ENCODE measurements at places on chromosomes 1 and 21.

- peak; percentile 34 for DNase-seq
Observed at GRCh38 chr1:206706298-206706791, 21.6 kb downstream of the MAPKAPK2 start.

- no peak for DNase-seq
Observed at GRCh38 chr1:12126781-12127180, 40.0 kb upstream of the TNFRSF1B start.

- peak; percentile 71 for DNase-seq
Observed at GRCh38 chr1:58763214-58763613, 20.6 kb downstream of the JUN start.

GRCh38 chr21:26933448-26933847 lies 33.4 kb downstream of the ADAMTS5 start:
- no peak for DNase-seq

DNA sequence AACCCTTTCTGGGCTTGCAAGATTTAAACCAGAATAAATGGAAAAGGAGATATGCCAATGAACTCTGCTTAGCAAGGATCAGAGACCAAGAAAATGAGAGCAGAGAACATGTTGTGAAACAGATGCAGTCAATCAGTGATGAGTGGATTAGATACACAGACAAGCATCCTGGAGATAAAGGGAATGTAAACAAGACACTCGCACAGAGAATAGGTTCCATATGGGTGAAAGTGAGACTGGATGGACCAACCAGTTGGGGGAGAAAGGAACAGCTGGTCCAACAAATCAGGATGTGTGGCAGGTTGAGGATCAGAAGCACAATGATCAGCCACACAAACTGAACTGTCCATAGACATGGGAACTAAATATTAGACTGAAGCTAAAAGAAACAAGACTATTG lies 338.2 kb downstream of the ASTN1 start:
- no peak for DNase-seq

DNA sequence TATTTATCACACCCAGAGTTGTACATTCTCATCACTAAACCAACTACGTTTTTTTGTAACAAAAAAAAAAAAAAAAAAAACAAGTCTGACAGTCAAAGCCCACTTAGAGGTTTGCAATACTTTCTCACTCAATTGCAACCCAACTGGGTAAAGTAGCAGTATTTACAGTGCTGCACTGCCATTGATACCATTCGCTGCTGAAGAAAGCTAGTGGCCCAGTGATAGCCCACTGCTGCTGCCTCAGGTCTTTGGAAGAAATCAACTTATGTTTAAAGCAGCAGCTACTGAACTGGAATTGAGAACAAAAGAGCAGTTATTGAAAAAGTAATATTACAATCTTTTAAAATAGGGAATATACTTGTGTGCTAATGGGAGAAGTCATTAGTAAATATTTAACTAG lies 2.7 kb downstream of the HNRNPU start:
- no peak for DNase-seq

DNA sequence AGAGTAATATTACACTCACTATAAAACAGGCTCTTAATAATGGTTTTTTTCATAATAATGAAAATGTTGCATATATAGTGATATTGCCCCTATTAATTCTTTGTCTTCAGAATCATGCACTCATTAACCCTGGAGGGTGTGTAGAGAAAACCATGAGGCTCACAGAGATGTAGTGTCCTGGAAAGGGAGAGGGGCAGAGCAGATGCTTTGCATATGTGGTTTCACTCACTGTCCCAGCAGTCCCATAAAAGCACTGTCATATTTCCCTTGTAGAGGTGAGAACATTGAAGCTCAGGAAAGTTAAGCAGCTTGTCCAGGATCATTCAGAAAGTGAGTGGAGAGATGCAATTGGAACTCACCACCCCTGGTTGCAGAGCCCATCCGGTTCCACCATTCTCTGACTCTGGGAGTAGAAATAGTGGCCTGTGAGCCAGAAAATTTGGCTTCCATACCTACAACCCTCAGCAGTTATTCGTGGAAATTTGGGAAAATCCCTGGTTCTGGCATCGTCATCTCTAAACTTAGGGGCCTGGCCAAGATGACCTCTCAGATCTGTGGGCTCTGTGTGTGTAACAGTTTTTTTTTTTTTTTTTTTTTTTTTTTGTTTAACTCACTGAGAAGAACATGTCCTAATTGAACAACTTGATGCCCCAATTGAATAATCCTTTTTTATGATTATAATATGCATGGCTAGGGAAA lies 86.4 kb downstream of the RGL1 start:
- no peak for DNase-seq

GRCh38 chr1:227318853-227319607 lies 738 bp upstream of the CDC42BPA start:
- DNase-seq, result peak; percentile 76

- no peak for DNase-seq
Observed at GRCh38 chr1:183030053-183030452, 6.8 kb downstream of the LAMC1 start.

DNA sequence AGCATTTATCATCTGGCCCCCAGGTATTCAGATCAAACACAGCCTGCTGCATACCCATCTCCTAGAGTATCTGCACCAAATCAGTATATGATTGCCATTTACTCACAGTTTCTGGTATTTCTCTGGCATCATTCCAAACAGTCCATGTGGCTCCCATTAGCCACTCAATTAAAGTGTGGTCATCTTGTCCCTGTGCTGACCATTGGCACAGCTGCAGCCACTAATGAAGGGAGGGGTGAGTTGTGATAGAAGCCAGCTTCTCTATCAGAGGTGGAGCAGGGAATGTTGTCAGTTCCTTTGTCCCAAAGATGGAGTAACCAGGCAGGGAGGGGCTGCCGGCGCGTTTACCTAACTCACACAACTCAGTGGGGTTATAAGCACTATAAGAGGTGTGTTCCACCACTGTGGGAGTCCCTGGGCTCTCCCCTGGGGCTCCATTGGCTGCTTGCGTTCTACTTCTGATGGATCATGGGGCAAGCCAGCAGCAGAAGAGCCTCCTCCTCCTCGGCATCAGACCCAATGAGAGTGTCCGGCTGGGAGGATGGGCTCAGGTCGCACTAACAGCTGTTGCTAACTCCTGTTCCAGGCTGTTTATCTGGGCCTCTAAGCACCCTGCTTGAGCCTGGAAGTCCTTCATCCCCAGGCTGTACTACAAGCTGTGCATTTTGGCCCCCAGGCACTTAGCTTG lies 108.6 kb downstream of the GDAP2 start:
- DNase-seq, result no peak

- DNase-seq, result no peak
Observed at GRCh38 chr1:160911441-160911840, 26.5 kb upstream of the ITLN1 start.

DNA sequence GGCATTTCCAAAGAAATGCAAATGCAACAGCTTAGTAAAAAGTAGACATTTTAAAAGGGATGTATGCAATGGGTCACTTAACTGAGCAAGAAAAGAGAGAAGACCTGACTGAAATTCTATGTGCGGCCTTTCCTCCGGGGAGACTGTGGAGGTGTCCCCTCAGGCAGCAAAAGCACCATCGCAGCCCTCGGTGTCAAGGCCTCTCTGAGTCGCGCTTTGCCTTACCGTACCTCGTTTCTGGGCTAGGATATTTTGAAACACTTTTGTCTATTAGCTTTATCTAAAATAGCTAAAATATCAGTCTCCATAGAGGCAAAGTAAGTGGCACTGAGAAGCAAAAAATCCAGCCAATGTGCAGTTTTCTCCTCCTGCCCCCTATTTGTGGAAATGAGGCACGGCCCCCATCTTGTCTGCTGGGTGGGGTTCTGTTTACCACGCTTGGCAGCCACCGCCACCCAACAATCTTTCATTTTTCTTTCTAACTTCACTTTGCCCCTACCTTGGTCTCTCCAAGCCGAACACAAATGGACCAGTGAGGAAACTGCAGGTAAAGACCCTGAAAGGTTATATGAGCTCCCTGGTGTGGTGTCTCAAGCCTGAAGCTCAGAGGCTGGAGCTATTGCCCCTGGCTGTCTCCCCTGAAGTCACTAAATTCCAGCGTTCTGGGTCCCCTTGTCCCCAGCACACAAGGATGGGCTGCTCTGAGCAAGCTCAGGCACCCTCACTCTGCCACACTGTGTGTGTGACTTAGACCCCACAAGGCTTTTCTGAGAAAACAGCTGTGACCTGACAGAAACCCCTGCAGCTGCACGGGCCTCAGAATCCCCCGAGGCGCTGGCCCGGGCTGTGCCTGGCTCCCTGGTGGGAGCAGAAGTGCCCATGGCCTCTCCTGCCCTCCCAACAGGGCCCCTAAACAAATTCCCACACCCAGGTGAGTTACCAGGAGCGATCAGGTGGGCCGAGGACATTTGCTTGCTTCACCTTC lies 1.6 kb downstream of the CD247 start:
- DNase-seq, result no peak

- DNase-seq, result no peak
Observed at GRCh38 chr1:7508934-7509519, 262.1 kb upstream of the VAMP3 start.

- DNase-seq, result no peak
Observed at GRCh38 chr1:210081494-210081893, 143.5 kb downstream of the SYT14 start.

DNA sequence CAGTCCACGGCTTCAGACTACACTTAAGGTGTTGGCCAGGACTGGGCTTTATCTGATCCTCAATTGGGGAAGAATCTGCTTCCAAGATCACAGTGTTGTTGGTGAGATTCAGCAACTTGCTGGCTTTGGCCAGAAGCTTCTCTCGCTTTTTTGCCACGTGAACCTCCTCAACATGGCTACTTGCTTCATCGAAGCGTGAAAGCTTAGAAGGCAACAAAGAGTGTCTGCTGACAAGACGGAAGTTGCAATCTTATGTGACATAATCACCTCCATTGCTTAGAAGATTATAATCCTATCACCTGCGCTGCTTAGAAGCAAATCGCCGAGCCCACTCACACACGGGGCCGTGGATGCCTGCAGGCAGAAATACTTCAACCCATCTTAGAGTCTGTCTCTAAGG lies 10.4 kb upstream of the ITPKB start:
- no peak for DNase-seq

GRCh38 chr1:220880362-220880670 lies 1.1 kb downstream of the HLX start:
- no peak for DNase-seq

- peak; percentile 56 for DNase-seq
Observed at GRCh38 chr1:20486457-20487235, 636 bp upstream of the CAMK2N1 start.

DNA sequence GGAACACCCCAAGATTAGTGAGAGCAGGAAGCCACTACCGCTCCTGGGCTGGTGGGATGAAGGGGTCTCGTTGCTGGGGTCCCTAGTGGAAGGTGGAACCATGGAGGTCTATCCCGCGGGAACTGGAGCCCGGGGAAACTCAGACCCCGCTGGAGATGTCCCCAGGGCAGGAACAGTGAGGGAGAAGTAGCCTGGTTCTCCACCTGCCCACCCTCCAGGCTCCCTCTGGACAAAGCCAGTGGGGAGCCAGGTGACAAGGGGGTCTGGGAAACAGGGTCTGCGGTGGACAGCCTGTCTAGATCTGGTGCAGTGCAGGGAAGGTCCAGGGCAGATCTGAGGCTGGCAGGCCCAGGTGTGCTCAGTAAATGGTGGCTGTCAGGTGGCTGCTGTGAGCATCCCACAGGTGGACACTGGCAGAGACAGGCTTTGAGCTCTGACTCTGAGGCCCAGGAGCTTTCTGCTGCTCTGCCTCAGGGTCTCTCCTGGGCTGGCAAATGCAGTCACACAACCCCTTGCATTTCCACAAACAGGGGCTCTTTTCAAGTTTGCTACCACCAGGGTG lies 88.0 kb upstream of the TLR5 start:
- no peak for DNase-seq

DNA sequence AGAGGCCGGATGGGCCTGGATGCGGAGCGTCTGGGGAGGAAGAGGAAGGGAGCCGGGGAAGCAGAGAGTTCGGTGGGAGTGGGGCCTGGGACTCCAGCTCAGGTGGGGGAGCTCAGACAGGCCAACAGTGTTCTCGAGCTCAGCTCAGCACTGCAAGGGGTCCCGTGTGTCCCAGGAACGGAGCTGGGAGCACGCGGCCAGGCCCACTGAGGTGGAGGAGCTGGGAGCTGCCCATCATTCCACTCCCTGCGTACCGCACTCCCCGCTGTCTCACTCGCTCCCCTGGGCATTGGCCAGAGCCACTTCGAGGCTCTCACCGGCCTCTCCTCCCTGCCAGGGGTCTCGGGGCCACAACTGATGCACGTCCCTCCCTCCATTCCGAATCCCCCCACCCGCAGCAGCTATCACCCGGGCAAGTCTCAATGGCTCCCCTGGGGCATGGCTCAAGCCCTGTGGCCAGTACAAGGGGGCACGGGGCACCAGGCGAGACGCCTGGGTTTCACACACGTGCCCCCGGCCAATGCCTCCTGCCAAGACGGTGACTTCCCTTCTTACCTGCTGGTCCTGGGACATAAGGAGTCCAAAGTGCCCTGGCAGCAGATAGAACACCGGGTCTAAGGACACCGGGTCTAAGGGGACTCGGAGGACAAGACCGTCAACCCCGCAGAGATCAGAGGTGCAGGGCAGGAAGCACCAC lies 30.3 kb upstream of the COL6A2 start:
- no peak for DNase-seq

DNA sequence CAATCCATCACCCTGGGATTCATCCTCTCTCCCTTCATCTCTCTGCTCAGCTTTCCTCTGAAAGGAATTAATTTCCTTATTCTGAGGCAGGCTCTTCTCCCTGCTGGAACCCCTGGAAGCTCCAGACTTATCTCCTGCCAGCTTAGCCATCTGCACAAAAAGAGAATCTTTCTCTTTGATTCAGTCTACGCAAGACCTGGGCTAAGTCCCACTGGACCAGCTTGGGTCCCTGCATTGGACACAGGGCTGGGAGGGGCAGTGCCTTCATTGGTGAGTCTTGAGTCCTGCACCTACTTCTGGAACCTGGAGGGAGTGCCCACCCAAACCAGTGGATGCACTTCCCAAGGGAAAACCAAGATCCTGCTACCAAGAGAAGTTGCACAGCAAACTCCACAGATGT lies 271.7 kb upstream of the CSF3R start:
- DNase-seq, result no peak

DNA sequence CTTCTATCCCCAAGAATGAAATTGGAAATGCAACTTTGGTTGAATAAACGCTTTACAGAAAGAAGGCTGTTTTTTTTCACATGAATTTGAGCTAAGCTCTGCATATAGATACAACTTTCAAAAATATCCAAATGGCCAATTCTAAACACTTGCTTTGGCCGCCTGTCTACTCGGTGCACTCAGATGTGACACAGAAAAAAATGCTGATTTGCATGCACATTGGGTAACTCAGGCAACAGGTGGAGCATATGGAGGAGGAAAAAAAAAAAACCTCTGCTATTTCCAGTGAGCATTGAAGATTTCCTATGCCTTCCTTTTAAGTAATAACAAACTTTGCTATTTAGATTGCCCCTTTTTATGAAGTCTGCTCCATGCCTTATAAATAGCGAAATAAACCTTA lies 262.5 kb downstream of the GRIK1 start:
- no peak for DNase-seq
